Activated CD4-positive, alpha-beta T cell treated with anti-CD3 and anti-CD28 coated beads, Interleukin-2, amount 10 ng/mL, durations not matched to agents 7 days and 5 days (primary cell): ENCODE measurements at places on chromosomes 4 and X. TPM values are rescaled to one million over a fixed set of nuclear protein-coding genes. Genes with fewer than 3 reads are reported as not detected.

DMRTC1 gene
- 0.12 TPM for total RNA-seq

CCDC110 gene
- total RNA-seq, result not detected

- H3K27me3 ChIP-seq, result no peaks in the 10 kb centered on the region
- DNase-seq, result no peak
- H3K4me3 ChIP-seq, result no peak overlapping the region
- no peaks in the 10 kb centered on the region for H3K36me3 ChIP-seq
- H3K27ac ChIP-seq, result no peak overlapping the region
- H3K4me1 ChIP-seq, result no peaks in the 10 kb centered on the region
Observed at GRCh38 chr4:108988464-108989195, 225.8 kb upstream of the ETNPPL start.

DNA sequence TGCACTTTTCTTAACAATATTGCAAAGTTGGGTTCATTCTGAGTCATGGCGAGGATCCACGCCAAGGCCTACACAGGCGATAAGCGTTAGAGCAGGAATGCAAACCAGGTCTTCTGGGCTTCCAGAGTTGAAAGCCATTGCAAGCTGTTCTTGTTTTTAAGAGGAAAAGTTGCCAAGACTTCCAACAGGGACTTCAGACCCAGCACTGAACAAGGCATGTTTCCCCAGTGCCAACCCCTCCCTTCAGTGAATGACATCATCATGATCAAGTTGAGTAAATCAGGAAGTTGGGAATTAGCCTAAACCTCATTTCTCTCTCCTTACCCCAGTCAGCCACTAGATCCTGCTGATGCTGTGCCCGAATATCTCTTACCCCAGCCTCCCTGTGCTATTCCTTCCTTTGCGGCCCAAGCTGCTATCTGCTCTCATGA is 355.1 kb downstream of the HS3ST1 start:
- no peaks in the 10 kb centered on the region for H3K27me3 ChIP-seq
- no peak overlapping the region for H3K4me3 ChIP-seq
- DNase-seq, result no peak
- no peaks in the 10 kb centered on the region for H3K4me1 ChIP-seq
- no peaks in the 10 kb centered on the region for H3K36me3 ChIP-seq

- peak overlapping the region; percentile 74 for H3K27ac ChIP-seq
- H3K27me3 ChIP-seq, result no peaks in the 10 kb centered on the region
- H3K4me3 ChIP-seq, result no peak overlapping the region
- peaks cover 12% of the 10 kb centered on the region for H3K4me1 ChIP-seq
- no peaks in the 10 kb centered on the region for H3K36me3 ChIP-seq
Observed at GRCh38 chrX:134908356-134908755, 82.4 kb upstream of the SMIM10 start.
